T1000 (cell line): ENCODE measurements at places on chromosomes 12 and 14.

- no peak for DNase-seq
Observed at GRCh38 chr12:91991399-91992187, 154.1 kb downstream of the BTG1 start.

DNA sequence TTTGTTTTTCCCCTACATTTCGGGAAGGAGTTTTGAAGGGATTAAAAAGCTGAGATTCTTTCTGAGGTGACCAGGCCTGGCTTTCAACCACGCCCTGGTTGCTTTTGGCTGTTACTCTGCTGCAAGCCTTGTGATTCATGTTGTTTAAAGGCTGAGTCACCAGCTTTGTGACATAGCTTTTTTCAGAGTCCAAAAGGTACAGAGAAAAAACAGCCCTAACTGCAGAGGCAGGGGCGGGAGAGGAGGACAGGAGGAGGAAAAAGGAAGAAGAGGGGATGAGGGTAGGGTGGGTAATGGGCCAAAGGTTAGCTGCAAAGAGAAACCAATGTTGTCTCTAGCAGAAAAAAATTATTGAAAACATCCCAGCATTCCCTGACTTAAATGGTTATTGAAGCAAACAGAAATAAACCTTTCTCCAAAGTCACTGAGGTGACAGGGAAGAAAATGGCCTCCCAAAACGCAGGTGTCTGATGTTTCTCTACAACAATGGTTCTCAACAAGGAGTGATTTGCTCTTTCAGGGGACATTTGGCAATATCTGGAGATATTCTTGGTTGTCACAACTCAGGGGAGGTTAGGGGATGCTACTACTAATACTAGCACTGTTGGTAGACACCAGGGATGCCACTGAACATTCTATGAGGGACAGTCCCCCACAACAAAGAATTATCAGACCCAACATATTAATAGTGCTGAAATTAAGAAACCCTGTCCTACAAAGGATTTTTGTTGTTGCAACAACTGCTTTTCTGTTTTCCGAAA is 2.1 kb upstream of the UBC start:
- no peak for DNase-seq

- no peak for DNase-seq
Observed at GRCh38 chr14:42335918-42336317, 729.2 kb downstream of the LRFN5 start.

DNA sequence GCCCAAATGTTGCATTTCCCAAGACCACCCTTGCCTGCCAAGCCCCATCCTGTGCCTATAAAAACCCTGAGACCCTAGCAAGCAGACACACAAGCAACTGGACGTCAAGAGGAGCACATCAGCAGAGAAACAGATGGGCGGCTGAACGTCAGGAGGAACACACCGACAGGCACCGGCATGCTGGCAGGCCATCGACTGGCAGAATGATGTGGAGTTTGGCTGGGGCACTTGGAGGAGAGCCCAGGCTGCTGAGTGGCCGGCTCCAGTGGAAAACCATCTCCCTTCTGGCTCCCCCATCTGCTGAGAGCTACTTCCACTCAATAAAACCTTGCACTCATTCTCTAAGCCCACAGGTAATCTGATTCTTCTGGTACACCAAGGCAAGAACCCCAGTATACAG is 130.1 kb downstream of the SLC41A2 start:
- no peak for DNase-seq

DNA sequence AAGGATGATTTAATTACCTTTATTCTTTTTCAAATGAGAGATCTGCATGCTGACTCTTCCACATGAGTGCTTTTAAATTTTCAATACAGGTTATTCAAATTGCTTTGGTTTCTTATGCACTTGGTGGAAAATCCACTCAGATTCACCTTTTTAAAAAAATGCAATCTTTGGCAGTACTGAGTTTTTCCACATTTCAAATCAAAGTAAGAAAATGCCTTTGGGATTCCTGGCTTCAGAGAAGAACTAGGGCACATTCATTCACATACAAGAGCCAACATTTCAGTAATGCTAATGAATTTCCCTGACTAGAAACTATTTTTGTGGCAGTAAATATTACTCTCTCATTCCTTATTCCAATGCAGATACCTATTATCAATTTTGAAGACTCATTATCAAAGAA is 342.2 kb downstream of the ETNK1 start:
- DNase-seq = no peak

DNA sequence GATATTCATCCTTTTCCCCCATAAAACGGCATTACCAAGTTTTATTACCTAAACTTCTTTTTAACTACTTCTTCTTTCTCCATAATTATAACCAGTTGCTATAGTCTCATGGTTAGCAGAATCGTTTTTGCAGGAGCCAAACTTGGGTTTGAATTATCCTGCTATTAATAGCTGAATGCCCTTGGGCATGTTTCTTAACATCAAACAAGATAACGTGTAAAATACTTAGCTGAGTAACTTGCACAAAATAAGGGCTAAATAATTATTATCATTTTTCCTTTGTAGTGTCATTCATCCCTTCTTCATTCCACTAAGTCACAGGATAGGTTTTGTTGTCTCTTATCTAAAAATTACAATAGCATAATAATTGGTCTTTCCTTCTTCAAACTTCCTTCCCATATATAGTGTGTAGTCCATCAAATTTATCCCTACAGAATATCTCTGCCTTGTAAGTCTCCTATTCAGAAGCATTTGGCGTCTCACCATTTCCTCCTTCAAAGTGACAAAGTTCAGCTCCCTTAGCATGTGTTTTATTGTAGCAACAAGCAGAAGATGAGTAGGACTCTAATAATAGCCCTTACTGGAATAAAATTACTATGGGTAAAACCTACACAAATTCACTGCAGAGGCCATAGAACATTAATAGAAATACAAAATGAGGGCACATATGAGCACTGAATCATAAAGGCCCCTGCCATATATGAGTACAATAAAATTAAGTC is 63.8 kb downstream of the FAR2 start:
- DNase-seq = no peak

DNA sequence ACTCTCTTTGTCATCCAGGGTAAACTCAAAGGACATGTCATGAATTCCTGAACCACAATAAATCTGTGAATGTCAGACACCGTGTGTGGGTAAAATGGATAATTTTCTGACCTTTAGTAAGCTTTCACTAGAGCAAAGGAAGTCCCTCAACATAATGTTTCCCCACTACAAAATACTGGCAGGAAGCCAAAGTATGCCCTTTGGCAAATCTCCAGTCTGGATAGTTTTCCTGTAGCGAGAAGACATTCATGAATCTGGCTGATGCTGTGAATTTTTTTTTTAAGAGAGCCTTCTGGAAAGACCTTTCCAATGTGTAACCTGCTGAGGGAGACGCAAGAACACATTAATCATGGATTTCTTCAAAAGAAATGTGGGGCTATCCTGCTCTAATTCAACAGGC is 389.6 kb upstream of the DDHD1 start:
- no peak for DNase-seq

- DNase-seq = peak; percentile 22
Observed at GRCh38 chr12:57214398-57214781, 2.2 kb upstream of the NXPH4 start.

GRCh38 chr12:31765931-31766330 is 37.1 kb upstream of the AMN1 start:
- no peak for DNase-seq

DNA sequence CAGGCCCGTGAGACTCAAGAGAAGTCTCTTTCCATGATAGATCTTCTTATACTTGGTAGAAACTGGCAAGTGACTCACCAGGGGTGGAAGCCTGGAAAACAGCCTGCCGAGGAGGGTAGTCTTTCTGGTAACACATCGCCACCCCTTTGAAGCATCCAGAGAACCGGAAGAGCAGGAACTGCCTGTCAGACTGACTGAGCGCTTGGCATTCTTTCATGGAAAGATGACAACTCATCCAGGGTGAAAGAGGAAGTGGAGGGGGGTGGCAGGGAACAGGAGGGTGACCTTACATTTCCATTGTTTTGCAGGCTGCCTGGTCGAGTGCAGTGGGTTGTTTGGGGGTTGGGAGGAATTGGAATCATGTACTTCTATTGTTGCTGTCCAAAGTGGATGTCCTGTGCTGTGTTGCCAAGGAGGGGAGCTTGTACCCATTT is 34.5 kb downstream of the PRKCH start:
- peak; percentile 67 for DNase-seq

DNA sequence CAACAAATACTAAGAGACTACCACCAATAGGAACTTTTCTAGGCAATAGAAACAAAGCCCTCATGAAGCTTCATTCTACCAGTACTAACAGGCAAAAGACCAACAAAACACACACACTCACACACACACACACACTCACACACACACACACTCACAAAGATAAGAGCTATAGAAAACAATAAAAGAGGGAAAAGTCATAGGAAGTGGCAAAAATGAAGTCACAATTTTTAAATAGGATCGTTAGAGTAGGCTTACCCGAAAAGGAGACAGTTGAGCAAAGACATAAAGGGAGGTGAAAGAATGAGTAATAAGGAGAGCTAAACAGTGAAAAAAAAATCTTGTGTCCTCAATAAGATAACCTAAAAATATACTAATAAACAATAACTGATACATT is 66.5 kb downstream of the C2CD5 start:
- no peak for DNase-seq

DNA sequence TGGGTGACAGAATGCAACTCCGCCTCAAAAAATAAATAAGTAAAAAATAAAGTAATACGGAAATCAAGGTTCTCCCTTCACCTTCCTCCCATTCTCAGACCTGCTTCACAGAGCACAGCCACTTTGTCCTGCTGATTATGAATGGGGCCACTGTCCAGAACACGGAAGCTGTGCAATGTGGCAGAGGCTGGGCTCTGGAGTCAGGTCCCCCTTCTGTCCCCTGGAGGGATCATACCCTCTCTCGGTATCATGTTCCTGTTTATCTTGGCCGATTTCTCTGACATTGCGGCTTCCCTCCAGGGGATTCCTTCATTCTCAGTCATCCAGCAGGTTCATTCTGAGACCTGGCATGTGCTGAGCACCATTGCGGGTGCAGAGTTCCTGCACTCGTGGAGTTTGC is 11.3 kb downstream of the PPP2R5C start:
- peak; percentile 13 for DNase-seq

GRCh38 chr12:21566907-21567394 is 37.7 kb downstream of the GYS2 start:
- DNase-seq = no peak

DNA sequence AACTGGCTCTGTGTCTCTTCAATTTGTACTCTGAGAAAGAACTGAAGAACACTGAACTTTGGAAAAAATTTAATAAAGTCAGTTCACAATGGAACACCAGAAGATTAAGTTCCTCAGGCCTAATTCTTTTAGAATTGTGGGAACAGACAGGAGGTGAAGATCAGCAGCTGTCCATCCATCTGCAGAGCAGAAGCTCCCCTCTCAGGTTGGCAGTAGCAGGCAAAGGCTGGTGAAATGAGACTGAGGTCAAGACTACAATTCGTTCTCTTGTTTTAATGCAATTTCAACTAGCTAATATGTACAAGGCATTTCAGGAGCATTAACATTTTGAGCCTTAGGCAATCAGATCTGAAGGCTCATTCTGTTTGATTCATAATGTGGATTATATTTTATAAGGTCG is 10.3 kb upstream of the TRHDE start:
- DNase-seq = no peak

DNA sequence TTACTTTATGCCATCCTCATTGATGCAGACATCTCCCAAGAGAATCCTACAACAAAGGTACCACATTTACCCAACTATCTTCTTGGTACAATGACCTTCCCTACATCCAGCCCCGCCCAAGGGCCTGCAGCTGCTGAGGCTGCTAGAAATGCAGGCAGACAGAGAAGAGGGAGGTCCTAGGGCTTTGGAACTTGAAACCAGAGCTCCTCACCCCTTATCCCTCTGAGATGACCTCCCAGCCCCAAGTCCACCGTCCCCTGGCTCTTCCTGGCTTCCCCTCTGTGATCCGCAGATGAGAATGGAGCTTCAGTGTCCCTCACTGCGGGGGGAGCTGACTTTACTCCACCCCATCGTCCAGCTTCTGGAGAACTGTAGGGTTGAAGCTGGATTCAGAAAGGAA is 1.6 kb upstream of the TNFRSF1A start:
- DNase-seq = no peak

DNA sequence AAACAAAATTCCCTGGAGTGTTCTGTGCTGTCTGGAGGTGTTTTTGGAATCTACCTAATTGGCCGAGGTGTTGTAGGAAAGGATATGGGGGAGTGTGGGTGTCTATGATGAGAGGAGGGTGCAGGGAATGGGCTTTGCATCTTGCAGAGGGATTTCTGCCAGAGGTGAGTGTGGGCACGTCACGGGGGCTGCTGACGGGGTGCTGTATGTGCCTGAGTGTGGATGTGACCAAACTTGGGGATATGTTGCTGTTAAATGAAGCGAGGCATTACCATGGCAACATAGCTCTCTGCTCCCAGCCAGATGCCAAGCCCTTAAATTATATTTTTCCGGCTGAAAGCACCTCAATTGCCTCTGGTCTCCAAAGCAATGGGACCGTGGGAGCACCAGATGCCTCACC is 44.3 kb upstream of the SPTLC2 start:
- no peak for DNase-seq

- no peak for DNase-seq
Observed at GRCh38 chr14:72439707-72440106, 454.2 kb downstream of the DPF3 start.
